MCF 10A (cell line): ENCODE measurements at places on chromosomes 5 and 9. TPM values are rescaled to one million over a fixed set of nuclear protein-coding genes. Genes with fewer than 3 reads are reported as not detected.

DNA sequence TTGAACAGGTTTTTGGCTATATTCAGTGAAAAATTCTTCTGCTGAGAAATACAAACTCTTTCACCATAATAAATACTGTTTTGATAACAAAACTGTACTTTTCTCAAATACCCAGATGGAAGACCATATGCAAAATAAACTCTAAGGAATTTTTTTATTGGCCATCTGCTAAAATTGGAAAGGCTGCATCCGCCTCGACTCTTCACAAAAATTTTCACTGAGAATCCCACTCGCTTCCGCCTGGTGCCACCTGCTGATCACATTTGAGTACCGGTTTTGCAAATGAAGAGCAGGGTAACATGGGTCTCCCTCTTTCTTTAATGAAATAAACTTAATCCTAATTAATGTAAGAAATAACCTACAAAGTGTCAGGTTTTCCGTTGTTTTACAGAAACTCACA is 76.4 kb downstream of the TTLL11 start:
- no peak overlapping the region for H3K27ac ChIP-seq
- H3K27me3 ChIP-seq = no peaks in the 10 kb centered on the region
- H3K4me1 ChIP-seq = no peaks in the 10 kb centered on the region
- DNase-seq = peak; percentile 15

Gene IL3
- not detected in 2 replicates for total RNA-seq

GRCh38 chr5:62340979-62341378 is 35.0 kb downstream of the KIF2A start:
- no peak overlapping the region for H3K27ac ChIP-seq
- no peak overlapping the region for H3K4me3 ChIP-seq
- H3K36me3 ChIP-seq = peaks cover 6% of the 10 kb centered on the region
- no peaks in the 10 kb centered on the region for H3K27me3 ChIP-seq

Gene LCNL1
- not detected in 2 replicates for total RNA-seq

Gene ADAM19
- 0.47 and 0.96 TPM in 2 replicates for total RNA-seq

DNA sequence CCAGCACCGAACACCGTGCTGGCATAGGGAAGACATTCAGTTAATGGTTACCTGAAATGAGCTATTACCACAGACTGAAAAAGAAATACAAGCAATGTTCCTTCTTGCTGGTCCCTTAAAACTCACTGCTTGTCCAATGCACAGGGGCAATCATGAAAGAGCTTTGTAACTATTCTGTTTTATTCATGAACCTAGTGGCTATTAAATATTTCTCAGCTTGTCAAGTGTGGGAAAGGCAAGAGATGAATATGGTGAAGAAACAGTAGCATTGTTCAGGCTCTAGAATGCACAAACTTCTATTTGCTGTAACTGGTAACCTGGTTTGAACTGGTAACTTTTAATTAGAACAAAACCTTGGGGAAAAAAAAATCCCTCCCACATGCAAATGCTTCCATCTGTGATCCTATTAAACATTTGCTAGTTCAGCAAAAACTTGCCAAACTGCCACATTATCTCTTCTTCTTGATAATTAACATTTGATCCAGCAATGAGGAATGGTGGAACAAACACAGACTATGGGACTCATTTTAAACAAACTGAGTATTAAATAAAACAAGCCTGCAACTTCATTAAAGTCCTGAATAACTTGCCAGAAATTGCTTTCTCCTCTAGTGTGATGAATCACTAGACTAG is 36.1 kb downstream of the YIPF5 start:
- no peaks in the 10 kb centered on the region for H3K4me1 ChIP-seq
- no peak for DNase-seq

- no peaks in the 10 kb centered on the region for H3K36me3 ChIP-seq
- H3K27ac ChIP-seq = no peak overlapping the region
- no peaks in the 10 kb centered on the region for H3K4me1 ChIP-seq
- H3K4me3 ChIP-seq = no peak overlapping the region
- DNase-seq = no peak
Measured at GRCh38 chr5:175740014-175740413, 82.1 kb downstream of the HRH2 start.

DNA sequence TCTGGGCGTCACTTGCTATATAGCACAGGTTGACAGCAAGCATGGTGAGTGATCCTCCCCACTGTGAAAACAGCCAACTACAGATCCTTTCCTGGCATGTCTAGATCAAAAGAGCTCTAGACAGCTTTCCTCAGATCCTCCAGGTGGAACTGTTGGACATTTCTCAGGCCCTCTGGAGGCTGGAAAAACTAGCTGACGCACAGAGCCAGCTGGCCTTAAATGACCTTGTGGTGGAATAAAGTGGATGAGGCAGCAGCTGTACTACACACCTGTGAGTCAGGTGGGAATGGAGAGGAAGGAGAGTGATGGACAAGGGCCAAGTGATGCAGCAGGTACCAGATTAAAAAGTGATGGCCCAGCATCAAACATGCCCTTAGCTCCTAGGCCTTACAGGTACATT is 172.7 kb downstream of the TRIM32 start:
- DNase-seq = peak; percentile 24
- no peaks in the 10 kb centered on the region for H3K27me3 ChIP-seq
- H3K36me3 ChIP-seq = peaks cover 8% of the 10 kb centered on the region
- peak overlapping the region; percentile 85 for H3K27ac ChIP-seq
- H3K4me3 ChIP-seq = no peak overlapping the region
